Stimulated activated CD8-positive, alpha-beta memory T cell treated with anti-CD3 and anti-CD28 coated beads, Interleukin-4, amount 100 ng/mL, for 48 hours (primary cell): ENCODE measurements at places on chromosomes 3 and 15.

GRCh38 chr15:81940467-81941451 is 105.1 kb downstream of the MEX3B start:
- no peak for DNase-seq

- DNase-seq: no peak
Measured at GRCh38 chr15:100060276-100060926, 281.4 kb downstream of the ADAMTS17 start.

- no peak for DNase-seq
Measured at GRCh38 chr3:180116658-180117057, 79.9 kb upstream of the PEX5L start.

DNA sequence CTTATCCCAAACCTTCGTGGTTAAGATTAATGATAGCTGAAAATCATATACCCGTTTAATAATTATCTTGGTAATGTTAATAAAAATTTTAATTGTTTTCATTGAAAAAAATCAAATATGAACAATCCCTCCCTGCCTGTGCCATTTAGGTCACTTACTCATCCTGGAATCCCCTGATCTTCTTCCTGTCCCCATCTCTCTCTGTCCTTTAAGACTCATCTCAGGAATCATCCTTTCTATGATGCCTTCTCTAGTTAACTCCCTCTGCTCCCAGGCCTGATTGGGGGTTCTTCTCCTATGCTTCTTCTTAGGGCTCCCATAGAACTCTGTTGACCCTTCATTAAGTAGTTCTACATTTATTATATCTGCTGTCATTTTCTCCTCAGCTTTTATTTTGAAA is 91.6 kb downstream of the MBNL1 start:
- DNase-seq: no peak

- no peak for DNase-seq
Measured at GRCh38 chr15:56460071-56460470, 4.9 kb downstream of the MNS1 start.

GRCh38 chr3:85005946-85006345 is 47.2 kb downstream of the CADM2 start:
- no peak for DNase-seq

- no peak for DNase-seq
Measured at GRCh38 chr15:101579631-101580163, 72.5 kb downstream of the TM2D3 start.

DNA sequence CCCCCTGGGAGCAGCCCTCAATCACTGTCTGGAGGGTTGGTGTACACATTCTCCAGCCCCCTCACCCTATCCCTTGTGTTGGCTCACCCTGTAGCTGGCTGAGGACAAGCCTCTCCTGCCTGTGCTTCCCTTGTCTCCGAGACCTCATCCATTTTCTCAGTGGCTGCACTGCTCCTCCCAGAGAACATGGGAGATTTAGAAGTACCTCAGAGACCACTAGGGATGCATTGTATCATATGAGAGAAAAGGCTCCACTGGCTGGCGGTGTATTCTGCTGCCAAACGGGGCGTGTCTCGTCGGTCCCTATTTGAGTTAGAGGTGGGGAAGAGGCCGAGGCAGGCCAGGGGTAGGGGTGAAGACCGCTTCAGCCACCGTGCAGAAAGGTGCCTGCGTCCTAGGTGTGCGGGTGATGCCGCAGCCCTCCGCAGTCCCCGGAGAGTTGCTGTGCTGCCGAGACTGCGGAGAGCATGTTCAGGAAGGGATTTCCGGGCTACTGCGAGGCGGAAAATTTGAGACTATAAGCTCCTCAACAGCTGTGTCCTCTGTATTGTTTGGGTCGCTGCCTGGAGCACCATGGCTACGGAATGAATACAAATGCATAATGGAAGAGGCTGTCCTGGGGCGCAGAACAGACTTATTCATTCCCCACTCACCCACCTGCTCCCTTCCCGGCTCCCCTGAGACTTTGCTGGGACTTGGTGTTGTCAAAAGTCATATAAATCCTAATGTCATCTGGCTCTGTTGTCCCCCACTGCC is 43.8 kb downstream of the SPSB4 start:
- DNase-seq: no peak

DNA sequence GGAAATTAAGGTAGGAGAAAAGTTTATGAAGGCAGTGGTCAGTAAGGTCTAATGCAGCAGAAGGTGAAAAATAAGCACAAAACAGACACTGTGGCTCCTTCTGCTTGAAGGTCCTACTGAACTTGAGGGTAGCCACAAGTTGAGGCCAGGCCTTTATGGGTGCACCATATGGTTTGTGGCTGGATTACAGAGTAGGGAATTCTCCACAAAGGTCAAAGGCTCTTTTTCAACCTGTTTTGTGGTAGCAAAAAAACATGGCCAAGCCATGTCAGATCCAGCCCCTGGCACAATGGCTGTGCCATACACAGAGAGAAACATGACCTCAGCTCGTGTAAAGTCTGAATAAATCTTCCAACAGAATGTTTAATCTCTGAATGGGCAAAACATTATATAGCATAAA is 214.0 kb downstream of the SATB1 start:
- DNase-seq: no peak

- DNase-seq: no peak
Measured at GRCh38 chr3:194220901-194221326, 85.0 kb downstream of the HES1 start.

DNA sequence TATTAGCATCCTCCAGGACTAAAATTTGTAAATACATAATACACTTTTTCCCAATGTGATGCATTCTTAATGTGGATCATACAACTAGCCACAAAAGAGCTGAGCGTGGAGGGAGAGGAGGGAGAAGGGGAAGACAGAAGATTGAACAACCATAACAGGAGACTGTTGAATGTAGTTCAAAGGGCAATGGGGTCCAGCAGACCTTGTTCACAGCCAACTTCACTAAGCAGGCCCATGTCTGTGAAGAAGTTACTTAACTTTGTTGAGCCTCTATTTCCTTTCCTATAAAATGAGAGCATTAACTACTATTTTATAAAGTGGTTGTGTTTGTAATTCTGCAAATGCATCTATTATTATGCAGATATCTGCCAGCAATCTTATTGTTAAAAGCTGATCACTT is 13.3 kb downstream of the NCEH1 start:
- DNase-seq: no peak

GRCh38 chr3:51953445-51953844 is 1.7 kb upstream of the GPR62 start:
- DNase-seq: no peak

DNA sequence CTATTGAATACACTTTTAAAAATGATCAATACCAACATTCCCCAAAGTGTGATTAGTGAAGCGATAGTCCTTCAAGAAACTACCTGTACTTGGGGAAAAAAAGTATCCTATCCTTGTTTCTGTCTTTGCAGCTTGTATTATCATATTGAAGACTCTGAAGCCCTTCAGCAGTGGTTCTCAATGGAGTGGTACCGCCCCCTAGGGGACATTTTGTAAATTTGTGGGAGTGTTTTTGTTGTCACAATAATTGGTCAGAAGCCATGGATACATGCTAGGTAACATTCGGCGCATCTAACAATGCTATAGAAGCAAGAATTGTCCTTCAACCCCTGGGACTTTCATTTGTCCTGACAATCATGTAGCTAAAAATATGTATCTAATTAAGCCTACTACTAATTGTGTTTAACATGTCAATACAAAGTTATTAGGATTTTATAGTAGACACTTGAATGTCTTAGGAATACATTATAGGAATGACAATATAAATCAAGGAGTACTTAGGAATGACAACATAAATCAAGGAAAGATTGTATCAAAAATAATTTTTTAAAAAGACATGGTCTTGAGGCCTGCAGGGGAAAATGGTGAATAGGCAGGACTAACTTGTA is 53.7 kb downstream of the NMD3 start:
- peak; percentile 66 for DNase-seq

- DNase-seq: no peak
Measured at GRCh38 chr3:122691195-122691594, 10.6 kb downstream of the PARP14 start.

DNA sequence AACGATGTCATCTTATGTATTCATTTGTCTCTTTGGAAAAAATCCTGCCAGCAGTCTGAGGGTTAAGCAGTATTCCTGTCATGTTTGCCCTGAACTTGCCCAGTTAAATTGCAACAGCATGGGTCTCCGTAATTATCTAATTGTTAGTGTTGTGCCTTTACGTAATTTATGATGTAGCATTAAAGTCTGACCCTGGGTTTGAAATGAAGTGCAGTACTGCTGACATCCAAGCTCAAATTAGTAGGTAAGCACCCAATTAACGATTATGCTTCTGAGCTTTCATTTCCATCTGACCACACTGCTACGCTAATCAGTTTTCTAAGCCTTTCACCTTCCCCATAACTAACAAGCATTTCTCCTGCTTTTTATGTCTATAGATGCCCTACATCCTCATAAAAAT is 241.8 kb downstream of the ARRDC4 start:
- DNase-seq: no peak

DNA sequence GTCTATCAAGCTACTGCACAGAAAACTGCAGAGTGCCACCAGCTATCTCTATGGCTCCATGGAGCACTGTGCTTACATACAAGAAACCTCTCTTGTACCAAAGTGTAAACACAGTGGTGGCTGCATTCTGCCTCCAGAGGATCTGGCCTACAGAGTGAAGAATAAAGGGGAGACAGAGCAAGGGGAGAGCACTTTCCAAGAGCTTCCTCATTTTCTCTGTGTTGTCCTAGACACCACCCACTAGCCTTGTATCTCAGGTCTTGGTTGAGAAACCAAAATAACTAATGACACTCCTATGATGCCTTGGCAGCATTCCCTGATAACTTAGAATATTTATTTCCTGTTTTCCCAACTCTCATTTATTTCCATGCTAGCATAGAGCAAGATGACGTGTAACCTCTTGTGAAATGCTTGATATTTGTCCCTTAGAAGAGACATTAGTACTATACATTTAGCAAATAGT is 56.9 kb upstream of the PHLDB2 start:
- DNase-seq: no peak

DNA sequence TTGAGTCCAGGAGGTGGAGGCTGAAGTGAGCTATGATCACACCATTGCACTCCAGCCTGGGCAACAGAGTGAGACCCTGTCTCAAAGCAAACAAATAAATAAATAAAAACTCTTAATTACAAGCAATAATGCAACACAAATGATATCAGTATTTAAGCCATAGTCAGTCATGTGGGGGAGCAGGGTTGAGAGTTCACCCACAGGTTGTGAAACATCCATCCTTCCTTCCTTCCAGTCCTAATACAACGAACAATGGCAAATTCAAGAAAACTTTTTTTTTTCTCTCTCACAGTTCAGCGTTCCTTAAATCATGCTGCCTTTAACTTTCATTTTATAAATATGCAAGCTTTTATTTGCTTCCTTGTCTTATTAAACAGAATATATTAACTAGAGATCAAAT is 24.1 kb downstream of the ZNF592 start:
- no peak for DNase-seq

GRCh38 chr3:110579840-110580550 is 491.6 kb upstream of the NECTIN3 start:
- no peak for DNase-seq

- no peak for DNase-seq
Measured at GRCh38 chr15:22904736-22905135, 66.3 kb downstream of the NIPA2 start.

DNA sequence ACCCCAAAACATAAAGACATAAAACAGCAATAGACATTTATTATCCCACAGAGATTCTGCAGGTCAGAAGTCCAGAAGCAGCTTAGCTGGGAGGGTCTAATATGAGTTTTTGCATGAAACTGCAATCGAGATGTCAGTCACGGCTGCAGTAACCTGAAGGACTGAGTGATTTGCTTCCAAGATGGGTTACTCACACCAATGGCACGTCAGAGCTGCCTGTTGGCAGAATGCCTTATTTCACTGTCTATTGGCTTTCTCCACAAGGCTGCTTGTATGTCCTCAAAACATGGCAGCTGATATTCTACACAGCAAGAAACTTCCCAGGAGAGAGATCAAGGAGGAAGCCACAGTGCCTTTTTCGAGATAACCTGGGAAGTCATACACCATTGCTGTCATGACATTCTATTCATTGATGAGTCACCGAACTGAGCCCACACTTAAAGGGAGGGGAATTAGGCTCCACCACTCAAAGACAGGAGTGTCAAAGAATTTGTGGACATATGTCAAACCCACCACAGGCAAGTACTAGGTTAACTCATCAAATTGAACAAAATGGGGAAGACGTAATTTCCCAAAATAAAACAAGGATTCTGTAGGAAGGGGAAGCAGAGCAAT is 122.2 kb downstream of the SYNPR start:
- no peak for DNase-seq

DNA sequence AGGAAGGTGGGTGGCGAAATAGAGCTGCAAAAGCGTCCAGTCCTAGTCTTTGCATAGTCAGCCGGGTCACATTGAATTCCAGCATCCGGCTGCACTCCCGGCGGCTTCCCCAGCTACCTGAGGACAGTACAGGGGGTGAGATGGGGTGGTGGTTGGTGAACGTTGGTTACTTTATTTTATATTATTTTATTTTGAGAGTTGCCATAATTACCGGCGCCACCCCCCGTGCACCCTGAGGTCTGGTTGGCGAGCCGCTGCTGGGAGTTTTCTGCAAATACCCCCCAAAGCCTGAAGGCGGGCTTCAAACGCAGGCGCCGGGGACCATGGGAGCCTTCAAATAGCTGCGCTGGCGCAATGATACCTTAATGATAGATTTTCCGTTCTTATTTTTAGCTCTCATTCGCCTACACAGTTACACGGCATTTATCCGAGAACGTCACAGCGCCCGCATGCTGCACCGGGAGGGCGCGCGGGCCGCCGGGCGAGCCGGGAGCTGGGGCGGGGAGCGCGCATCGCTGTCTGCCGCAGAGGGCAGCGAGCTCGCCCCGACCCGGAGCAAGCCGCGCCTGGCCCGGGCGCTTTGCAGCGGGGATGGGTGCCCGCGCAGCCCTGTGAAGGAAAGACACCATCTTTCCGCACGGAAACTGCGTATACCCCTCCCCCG is 756 bp upstream of the RASGRF1 start:
- peak; percentile 43 for DNase-seq

GRCh38 chr15:41981371-41982132 is 9.2 kb upstream of the EHD4 start:
- DNase-seq: no peak

- no peak for DNase-seq
Measured at GRCh38 chr3:41881233-41881821, 80.6 kb downstream of the ULK4 start.

DNA sequence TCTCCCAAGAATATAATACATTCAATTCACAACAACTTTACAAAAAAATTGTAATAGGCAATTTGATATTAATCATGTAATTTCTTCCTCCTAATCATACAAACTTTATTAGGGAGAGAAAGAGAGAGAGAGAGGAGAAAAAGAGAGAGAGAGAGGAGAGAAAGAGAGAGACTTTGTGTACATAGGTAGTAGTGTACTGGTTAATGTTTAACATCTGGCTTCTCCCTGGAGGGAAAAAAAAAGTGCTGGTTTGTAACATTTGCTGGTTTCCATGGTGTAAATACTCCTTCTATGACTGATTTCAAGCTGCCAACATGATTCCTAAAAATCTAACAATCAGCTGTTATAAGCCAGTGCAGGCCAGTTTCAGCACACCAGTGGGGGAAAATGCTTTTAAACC is 98.0 kb upstream of the ARHGEF26 start:
- no peak for DNase-seq

GRCh38 chr3:81651139-81651538 is 110.3 kb downstream of the GBE1 start:
- DNase-seq: no peak
